ENCODE measurements at places on chromosomes 11 and 22.

DNA sequence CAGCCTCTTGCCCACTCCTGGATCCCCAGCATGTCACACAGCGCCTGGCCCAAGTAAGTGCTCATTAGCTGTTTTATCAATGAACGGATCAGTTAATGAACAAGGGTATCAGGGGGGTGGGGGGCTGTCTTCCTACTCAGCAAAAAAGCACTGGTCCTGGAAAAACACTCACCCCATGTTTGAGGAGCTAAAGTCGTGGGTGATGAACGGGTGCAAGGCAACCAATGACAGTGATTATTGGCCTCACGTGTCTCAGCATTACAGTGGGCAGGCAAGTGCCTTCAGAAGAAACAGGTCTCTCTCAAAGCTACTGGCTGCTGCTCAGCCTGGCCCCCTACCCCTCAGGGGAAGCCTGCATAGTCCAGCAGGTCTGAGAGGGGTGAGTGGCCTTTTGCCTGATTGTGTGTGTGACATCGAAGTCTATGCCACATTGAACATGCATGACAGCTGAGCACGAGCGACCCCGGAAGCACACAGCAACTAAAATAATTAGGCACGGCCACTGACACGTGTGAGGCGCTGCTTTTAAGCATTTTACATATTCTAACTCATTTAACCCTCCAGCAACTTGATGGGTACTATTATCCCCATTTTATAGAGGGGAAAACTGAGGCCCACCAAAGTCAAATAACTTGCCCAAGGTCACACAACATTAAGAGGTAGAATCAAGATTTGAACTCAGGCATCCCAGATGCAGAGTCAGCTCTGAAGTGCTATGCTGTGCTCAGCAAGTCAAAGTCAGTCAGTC is 2.6 kb upstream of the MS4A10 start:
- DNase-seq: no peak

DNA sequence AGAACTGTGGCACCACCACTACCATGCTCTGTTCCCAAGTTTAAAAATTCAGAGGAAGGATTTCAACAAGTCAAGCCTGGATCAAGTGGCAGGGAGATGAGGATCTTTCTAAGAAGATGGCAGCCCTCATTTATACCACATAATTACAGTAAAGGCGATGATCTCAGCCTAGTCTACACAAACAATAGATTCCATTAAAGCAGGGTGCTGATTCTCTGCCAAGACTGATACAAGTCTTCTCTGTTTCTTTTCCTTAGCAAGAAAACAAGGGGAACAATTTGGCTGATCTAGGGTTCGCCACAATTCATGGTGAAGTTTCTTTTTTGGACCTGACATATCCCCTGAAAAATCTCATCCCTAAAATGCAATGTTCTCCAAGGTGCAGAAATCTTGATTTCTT is 73.9 kb downstream of the PPFIBP2 start:
- DNase-seq: no peak

DNA sequence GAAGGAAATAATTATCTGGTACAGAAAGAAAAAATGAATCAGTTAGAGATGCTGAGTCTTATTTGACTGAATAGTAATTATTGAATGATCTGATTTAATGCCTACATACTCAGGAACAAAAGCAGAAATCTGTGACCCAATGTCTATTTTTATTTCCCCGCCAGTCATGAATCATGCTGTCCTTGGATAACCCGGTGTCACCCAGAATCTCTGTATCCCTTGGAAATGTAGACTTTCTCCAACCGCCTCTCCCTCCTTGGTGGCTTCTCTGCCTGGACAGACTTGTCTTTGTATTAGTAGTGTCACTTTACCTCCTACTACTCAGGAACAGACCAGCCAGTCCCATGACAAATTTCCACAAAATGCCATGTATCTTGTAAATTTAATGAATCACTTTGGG is 173.3 kb upstream of the PDGFD start:
- no peak for DNase-seq

DNA sequence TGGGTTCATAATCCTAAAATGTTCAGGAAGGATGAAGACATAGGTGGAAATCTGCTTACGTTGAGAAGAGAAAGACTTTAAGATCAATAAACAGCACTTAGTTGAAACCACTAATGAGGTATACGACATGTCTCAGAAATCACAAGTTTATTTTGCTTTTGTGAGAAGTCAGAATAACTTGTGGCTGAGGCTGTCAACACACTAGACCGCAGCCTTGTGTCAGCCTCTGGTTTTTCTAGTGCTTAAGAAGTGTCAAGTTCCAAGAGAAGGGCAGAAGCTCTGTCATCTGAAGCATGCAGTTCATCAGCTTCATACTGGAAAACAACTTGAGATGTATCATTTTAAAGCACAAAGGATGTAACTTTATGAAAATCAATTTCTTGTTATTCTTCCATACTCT is 420.9 kb downstream of the METTL15 start:
- no peak for DNase-seq

GRCh38 chr22:27919942-27920755 is 1.1 kb upstream of the PITPNB start:
- DNase-seq: peak; percentile 17

- DNase-seq: no peak
Observed at GRCh38 chr22:27203276-27203660, 545.9 kb downstream of the MIAT start.

DNA sequence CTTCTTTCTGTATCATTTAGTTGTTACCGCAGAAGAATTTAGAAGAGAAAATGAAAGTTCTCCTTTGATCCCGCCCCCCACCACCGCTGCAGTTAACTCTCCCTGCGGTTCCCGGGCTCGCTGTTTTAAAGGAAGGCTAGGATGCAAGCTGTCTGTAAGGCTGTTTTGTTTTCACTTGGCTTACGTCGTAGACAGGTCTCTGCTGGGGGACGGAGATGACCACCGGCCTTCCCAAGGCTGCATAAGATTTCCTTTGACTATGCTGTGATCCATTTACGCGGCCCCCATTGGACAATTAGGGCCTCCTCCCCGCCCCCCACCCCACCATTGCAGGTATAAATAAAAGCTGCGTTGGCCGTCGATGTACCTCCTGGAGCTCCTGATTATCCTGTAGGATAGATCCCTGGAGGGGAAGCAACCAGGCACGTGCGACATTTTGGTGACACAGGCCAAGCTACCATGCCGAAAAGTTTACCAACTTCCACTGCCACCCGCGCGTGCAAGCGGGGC is 1.4 kb upstream of the CPT1A start:
- peak; percentile 30 for DNase-seq

DNA sequence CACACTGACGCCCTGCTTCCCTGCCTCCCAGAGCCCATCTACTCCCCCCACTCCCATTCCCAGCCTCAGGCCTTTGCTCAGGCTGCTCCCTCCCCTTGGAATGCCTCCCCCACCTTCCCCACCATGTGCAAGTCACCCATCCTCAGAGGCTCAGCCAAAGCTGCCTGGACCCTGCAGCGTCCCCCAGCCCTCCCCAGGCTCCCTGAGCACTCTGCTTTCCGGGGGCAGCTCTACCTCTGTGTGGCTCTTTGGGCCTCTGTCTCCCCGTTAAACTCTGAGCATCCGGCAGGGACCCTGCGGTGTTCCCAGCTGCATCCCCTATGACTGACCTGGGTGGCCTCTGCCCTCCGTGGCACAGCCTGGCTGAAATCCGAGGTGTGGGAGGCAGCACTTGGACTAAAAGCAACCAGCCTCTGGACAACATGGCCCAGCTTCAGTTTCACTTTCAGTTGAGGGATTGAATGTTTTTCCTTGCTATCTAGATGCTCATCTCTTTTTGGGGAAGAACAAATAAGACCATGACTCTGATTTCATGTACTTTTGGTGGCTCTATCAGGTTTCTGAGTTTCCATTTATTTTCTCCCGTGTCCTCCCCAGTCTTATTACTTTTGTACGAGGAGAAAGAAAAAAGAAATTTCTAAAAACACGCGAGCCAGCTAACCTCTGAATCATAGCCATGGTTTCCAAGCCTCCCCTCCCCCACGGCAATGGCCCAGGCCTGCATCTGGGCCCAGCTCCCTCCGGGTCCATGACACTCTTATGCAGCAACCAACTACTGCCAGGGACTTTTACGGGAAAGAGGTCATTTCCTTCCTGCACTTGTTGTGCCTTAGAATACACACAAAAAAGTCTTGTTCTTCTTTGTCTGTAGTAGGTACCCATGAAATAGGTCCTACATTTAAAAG is 3.8 kb downstream of the APOL3 start:
- peak; percentile 52 for DNase-seq

GRCh38 chr11:24592360-24592759 is 95.5 kb downstream of the LUZP2 start:
- no peak for DNase-seq

GRCh38 chr11:17950644-17951043 is 62.2 kb downstream of the SERGEF start:
- no peak for DNase-seq

DNA sequence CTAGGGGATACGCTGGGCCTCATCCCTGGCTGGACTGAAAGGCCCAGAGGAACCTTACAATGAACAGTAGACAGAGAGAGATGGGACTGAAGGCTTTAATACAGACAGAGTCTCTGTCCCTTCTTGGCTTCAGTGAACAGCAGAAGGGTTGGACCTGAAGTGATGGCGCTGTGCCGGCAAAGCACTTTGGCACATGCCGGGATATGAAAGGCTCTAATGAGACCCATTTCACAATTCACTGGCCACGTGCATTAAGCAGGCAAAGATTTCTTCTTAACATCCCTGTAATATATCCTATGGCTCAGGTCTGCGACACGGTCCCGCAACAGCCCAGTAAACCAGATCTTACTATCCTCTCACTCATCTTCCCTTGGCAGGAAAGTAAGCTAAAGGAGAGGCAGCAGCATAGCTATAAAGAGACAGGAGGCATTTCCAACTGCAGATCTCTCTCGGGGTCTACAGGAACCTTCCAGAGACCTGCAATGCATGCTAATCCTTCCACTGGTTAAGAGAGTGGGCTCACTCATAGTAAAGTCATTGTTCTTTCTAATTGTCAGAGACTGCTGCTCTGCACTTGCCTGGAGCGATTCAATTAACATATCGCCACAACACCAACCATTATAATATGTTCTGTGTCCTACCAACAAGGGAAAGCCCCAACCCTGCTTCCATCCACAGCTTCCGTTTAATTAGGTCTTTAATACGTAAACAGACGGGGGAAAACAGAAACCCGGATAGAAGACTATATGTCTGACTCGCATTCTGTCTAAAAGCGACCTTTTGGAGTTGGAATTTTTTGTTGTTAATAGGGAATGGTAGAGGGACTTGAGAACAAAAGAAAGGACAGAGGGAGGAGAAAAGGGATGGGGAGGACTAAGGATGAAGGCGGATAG is 1179.0 kb downstream of the LRRC4C start:
- no peak for DNase-seq

- DNase-seq: no peak
Observed at GRCh38 chr11:126893796-126894195, 106.8 kb downstream of the KIRREL3 start.

DNA sequence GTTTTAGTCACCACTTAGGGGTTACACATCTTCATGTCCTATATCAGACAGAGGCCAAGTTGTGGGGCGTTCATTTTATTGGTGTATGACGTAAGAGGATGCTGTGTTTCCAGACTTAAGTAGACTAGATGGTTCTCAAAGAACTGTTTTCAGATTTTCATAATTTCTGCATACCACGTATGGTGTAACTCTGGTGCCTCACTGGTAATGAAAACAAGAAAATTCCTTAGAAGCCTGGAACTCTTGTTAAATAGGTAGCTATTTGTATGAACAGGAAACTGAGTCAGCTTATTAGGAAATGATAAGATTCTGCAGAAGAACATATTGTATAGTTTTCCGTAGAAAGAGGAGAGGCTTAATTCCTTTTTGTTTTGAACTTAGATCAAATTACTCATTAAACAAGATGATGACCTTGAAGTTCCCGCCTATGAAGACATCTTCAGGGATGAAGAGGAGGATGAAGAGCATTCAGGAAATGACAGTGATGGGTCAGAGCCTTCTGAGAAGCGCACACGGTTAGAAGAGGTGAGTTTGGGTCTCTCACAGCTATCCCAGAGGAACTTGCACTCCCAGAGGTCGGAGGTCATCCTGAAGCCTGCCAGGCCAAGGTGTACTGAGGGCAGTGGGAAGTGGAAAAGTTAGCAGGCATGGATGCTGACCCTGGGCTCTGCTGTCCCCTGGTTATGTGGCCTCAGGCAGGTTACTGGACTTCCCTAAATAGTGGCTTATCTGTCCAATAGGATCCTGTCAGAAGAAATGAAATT is 3.9 kb downstream of the CDC45 start:
- no peak for DNase-seq

DNA sequence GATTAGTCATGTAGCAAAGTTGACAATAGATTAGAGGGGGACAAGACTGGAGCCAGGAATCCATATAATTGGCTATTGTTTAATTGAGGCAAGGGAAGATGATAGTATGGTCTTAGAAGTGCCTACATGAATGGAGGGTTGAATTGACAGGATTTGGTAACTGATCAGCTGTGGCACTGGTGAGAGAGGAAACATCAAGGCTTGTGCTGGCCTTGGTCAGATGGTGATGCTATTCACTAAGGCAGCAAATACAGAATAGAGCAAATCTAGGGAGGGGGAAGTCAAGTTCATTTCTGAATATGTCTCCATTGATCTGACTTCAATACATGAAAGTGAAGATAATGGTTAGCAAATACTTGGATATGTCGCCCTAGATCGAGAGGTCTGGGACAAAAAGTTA is 54.3 kb upstream of the APOA1 start:
- DNase-seq: no peak

GRCh38 chr11:44506375-44507016 is 59.0 kb upstream of the CD82 start:
- no peak for DNase-seq

DNA sequence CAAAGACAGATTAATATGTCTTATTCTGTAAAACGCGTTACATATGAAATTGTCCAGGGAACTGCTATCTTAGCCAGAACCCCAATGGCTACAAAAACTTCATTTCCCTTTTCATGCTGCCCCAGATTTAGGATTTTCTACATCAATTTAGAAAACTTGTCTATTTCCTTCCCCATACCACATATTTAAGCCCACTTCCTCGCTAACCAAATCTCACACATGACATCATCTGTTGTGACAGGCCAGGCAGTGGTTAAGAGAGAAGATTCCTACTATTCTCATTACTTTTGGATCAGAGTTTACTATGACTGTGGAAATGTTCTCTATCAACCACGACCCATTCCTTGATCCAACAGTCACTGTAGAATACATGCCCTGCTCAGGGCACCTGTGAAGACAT is 15.9 kb downstream of the CCDC82 start:
- no peak for DNase-seq

GRCh38 chr11:130434521-130435223 is 6.3 kb upstream of the ADAMTS8 start:
- peak; percentile 31 for DNase-seq

DNA sequence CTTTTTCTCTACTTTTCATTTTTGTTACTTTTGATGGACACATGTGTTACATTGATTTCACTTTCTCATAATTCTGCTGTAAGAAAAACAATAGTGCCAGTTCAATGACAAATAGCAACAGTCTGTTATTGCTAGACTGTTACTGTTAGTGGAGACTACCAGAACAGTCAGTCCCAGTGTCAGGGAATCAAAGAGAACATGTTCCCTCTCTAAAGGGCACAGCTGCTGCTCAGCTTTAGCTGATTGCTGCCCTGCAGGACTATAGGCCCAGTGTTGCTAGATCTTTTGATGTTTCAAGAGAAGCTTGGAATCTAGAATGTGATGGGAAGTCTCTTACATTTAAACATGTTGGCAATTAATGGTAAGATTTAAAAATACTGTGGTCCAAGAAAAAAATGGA is 3.4 kb downstream of the BIRC3 start:
- no peak for DNase-seq

- no peak for DNase-seq
Observed at GRCh38 chr22:42277988-42278776, 7.7 kb upstream of the TCF20 start.

GRCh38 chr11:117502779-117503100 is 175.1 kb downstream of the CEP164 start:
- no peak for DNase-seq
